ENCODE measurements at places on chromosomes 5 and 9.

- no peak for DNase-seq
Observed at GRCh38 chr5:173916233-173916632, 28.1 kb downstream of the CPEB4 start.

DNA sequence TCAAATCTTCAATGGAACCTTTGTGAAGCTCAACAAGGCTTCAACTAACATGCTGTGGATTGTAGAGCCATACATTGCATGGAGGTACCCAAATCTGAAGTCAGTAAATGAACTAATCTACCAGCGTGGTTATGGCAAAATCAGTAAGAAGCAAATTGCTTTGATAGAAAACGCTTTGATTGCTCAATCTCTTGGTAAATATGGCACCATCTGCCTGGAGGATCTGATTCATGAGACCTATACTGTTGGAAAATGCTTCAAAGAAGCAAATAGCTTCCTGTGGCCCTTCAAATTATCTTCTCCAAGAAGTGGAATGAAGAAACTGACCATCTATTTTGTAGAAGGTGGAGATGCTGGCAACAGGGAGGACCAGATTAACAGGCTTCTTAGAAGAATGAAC lies 54.7 kb upstream of the TTC39B start:
- no peak for DNase-seq

DNA sequence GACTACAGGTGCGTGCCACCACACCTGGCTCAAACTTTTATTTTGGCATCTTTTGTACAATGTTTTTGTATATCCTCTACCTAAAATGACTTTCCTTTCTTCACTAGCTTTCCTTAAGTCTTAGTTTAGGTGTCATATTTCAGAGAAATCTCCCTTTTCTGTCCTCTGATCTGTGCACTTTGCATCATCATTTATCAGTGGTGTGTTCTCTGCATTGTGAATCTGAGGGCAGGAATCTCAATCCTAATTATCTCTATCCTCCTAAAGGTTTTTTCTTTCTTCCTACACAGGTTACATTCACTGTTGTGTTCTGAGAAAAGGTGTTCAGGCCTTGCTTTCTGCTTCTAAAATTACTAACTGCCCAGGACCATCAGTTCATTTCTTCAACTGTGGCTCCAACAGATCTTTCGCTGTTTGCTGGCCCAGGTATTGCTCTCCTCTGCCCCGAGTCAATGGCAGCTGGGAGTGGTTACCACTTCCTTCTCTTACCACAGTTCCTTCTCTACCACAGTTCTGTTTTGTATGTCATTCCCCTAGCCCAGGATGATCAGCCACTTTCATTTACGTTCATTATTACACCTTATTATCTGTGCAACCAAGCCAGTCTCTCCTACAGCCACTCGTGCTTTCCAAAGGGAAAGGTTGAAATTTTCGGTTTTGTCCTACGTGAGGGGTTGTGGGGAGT lies 14.0 kb downstream of the TGFBR1 start:
- DNase-seq = no peak

DNA sequence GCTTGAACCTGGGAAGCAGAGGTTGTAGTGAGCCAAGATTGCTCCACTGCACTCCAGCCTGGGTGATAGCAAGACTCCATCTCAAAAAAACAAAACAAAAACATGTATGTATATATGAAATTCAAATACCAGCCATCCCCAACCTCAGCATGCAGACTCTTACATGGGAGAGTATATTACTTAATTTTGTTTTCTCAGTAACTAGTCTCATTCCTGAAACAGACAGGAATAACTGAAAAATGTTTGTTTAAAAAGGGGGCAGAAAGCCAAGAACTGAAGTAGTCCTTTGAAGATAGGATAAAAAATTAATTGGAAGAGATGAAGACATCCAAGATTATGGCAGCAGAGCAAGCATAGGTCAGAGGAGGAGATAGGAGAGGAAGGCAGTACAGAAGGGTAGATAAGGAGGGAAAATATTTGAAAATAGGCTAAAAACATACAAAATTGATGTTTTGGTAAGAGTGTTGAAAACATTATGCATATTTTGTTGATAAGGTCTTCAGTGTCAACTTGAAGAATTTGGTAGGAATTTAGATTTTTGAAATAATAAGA lies 309.9 kb downstream of the MAT2B start:
- DNase-seq = no peak

DNA sequence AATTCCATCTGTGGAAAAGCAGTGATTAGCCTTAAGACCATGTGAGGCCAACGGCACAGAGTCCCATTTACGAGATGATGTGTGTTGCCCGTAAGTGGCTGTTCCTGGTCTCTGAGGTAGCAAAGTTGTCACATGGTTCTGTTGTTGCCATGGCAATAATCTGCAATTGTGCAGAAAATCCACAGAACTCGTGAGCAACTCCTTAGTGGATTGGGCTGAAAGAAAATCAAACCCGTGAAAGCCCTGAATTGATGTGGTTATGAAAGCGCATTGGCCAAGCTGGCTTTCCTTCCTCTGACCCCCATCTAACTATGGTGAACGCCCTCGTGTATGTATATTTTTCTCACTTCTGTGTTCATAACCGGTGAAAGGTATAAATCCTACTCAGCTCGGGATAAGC lies 614.7 kb downstream of the EBF1 start:
- DNase-seq = peak; percentile 71

DNA sequence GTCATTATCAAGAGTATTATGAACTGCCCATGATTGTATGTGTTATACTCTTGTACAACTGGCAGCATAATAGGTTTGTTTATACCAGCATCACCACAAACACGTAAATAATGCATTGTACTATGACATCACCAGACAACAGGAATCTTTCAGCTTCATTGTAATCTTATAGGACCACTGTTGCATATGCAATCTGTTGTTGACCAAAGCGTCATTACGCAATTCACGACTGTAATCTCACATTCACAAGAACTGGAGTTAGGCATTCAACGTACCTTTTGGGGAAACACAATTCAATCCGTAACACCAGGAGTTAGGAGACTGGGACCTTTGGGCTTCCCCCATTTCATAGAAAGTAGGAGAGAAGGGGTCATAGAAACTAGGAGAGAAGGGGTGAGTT lies 20.4 kb upstream of the ARSI start:
- no peak for DNase-seq

DNA sequence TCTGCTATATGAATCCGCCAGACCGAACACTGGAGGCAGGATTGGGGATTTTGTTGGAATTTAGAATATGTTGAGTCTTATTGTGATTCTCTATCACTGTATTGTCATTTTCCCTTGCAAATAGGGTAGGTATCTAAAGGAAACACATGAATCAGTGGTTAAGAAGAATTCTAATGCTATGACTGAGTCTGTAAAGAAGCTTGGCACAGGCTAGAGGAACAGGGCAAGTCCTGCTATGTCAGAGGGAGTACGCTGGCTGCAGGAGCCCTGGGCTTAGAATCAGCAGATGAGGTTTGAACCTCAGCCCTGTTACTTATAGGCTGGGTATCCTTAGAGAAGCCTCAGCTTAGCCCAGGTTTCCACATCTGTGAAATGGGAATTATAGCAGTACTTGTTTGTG lies 198.1 kb downstream of the NR3C1 start:
- no peak for DNase-seq

DNA sequence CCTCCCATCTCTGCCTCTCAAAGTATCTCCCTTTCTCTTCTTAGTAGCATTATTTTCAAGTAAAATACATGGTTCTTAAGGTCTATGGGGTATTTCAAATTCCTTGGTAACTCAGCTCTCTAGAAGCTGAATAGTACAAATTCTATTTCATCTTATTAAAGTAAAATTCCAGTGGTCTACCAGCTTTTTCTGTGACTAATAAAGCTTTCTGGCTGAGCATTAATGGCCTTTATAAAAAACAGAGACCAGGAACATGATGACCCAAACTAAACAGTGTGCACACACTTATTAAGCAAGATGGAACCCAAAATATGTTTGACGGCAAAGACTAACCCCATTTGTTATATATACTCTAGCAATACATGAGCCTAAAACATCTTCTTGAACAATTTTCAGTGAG lies 142.6 kb downstream of the OR2K2 start:
- DNase-seq = no peak

GRCh38 chr9:81825846-81826516 lies 102.2 kb upstream of the SPATA31D4 start:
- no peak for DNase-seq

DNA sequence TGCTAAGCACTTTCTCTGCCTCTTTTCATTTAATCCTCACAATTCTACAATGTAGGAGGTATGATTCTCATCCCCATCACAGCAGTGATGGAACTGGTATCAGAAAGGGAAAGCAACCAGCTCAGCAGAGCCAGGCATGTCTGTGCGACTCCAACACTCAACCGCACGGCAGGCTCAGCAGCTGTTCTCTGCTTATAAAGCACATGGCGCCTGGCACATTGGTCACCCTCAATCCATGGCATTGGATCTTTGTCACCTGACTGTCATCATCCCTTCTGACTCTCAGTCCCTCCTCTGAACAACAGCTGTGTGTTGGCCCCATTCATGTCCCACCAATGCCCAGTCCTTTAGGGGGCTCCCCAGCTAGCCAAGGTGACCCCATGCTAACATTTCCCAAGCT lies 45.1 kb upstream of the HAND1 start:
- no peak for DNase-seq

GRCh38 chr5:148912146-148912545 lies 85.7 kb downstream of the ADRB2 start:
- no peak for DNase-seq

DNA sequence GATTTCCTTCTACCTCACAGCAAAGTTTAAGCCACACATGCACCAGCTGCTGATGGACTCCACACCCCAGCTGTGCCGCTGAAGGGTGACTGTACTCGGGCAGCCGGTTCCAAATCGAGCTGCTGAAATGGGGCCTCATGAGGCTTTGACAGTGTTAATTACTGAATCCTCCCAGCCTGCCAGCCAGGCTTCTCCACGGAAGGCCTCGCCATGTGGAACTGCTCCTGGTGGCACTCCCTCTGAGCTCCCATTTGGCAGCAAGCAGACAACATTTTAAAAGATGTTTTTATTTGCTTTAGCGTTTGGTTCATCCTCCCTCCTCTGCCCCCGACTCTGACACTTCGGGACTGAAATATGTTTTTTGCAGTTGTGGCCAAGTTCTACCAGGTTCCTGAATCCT lies 479.4 kb upstream of the MPDZ start:
- DNase-seq = peak; percentile 73

DNA sequence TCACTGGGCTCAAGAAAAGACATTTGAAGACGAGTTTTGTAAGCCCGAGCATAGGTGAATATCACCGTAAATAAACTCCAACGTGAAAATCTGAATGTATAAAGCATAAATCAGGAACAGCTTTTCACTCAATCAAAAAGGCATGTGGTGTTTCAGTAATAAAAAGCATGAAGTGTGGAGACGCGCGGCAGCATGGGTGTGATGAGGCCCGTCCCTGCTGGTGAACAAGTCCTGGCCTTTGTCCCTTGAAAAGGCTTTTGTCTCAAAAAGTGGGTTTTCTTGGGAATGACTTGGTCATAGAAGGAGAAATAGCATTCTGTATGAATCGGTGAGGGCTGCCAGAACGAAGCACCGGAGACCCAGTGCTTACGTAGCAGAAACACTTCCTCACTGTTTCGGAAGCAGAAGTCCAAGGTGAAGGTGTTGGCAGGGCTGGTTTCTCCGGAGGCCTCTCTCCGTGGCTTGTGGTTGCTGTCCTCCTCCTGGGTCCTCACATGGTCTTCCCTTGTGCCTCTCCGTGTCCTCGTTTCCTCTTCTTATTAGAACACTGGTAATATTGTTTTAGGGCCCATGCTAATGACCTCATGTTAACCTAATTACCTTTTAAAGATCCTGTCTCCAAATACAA lies 24.9 kb downstream of the ROPN1L start:
- DNase-seq = no peak

GRCh38 chr9:38619556-38620447 lies 594 bp downstream of the ANKRD18A start:
- no peak for DNase-seq

DNA sequence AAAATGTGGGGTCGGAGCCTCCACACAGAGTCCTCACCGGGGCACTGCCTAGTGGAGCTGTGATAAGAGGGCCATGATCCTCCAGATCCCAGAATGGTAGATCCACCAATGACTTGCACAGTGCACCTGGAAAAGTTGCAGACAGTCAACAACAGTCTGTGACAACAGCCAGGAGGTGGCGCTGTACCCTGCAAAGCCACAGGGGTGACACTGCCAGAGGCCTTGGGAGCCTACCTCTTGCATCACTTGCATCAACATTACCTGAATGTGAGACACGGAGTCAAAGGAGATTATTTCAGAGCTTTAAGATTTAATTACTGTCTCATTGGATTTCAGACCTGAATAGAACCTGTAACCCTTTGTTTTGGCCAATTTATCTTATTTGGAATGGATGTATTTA lies 614.1 kb upstream of the CDH9 start:
- no peak for DNase-seq

DNA sequence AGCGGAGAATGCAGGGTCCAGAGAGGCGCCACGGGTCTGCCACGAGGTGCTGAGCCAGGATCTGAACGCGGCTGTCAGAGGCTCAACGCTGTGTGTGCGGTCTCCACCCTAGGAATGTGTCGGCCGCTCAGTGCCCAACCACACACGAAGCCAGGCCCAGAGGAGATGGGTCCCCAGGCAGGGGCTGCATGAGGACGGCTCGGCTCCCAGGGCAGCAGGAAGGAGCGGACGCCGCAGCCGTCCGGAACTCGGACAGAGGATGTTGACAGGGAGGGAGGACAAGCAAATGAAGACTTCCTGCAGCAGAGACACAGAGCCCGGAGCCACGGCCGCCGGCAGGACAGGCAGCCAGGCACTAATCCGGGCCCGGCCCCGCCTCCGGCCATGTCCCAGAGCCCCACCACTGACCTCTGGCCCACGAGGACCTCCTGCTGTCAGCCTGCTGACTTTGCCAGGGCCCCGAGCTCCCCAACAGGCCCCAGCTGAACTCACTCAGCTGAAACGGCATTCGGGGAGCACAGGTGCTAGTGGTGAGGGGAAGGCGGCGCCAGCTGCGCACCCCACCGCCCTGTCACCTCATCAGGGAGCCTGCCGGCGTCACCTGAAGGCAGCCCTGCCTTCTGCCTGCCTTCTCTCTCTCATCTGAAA lies 12.7 kb downstream of the VAV2 start:
- peak; percentile 69 for DNase-seq

- no peak for DNase-seq
Observed at GRCh38 chr5:133256276-133256675, 204.5 kb downstream of the HSPA4 start.

DNA sequence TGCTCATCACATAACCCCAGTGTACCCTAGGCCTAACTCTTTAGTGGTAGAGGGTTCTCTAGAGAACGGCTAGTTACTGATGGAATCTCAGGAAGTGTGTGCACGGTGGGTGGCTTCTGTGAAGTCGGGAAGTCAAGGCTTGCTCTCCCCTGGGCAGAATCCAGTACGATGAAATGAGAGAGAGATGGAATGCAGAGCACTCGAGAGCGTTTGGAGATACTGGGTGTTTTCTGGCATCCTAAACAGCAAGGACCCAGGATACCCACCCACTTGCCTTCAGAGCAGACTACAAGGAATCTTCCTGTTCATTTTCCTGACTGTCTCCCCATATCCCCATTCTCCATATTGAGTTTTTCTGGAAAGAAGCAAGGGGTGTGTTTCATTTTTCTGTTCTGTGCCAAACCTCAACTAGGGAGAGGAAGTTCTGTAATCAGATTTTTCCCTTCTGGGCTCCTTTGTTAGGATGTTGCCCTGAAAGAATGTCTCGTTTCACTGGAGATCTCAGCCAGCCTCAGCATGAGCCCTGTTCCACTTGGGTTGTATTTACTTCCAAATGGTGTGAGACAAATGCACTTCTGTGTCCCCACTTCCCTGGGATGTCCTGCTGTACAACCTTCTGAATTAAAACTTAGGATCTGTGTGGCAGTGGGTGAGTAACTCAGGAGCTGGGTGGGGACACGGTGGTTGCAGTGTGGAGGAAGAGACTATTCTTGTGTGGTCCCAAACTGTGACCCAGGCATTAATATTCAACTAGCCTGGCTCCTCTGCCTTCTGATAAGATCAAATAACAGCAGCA lies 108.9 kb upstream of the SPRY4 start:
- no peak for DNase-seq
